D341Med (cell line): ENCODE measurements at places on chromosomes 4 and X.

- no peak for DNase-seq
Measured at GRCh38 chr4:139934057-139934707, 219.8 kb downstream of the MAML3 start.

DNA sequence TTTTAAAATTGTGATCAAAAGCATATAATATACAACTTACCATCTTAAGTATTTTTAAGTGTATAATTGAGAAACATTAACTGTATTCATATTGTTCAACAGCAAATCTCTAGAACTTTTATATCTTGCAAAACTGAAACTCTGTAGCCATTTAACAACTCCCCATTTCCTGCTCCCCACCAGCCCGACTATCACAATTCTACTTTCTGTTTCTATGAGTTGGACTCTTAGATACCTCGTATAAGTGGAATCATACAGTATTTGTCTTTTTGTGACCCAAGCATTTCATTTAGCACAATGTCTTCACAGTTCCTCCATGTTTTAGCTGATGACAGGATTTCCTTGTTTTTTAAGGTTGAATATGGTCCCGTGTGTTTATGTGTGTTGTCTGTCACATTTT, 106.0 kb downstream of the LRBA start:
- DNase-seq: no peak

- DNase-seq: no peak
Measured at GRCh38 chrX:85619962-85620361, 240.5 kb upstream of the POF1B start.

DNA sequence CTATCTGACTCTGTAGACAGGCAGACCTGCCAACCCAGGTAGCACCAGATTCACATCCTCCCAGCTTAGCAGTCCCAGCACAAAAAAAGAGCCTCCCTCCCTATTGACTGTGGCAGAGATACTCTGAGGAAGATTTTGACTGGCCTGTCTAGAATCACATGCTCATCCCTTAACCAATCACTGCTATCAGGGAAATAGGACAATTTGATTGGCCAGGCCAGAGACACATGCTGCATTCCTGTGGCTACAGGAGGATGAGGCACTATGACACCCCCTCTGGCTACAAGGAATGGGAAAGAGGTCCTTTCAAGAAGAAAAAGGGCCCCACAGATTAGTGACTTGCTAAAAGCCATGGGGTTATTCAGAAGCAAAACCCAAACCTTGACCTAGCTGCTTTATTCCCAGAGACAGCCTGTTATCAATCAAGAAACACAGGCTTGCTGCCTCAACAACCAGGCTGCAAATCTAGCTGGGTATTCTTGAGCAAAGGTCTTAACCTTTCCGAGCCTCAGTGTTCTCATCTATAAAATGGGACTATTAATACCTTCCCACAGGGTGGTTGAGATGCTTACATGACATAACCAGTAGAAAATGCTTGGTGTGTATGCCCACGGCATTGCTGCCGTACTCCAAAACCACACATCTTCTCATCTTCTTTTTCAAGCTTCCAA, 147.6 kb downstream of the BCOR start:
- DNase-seq: no peak

DNA sequence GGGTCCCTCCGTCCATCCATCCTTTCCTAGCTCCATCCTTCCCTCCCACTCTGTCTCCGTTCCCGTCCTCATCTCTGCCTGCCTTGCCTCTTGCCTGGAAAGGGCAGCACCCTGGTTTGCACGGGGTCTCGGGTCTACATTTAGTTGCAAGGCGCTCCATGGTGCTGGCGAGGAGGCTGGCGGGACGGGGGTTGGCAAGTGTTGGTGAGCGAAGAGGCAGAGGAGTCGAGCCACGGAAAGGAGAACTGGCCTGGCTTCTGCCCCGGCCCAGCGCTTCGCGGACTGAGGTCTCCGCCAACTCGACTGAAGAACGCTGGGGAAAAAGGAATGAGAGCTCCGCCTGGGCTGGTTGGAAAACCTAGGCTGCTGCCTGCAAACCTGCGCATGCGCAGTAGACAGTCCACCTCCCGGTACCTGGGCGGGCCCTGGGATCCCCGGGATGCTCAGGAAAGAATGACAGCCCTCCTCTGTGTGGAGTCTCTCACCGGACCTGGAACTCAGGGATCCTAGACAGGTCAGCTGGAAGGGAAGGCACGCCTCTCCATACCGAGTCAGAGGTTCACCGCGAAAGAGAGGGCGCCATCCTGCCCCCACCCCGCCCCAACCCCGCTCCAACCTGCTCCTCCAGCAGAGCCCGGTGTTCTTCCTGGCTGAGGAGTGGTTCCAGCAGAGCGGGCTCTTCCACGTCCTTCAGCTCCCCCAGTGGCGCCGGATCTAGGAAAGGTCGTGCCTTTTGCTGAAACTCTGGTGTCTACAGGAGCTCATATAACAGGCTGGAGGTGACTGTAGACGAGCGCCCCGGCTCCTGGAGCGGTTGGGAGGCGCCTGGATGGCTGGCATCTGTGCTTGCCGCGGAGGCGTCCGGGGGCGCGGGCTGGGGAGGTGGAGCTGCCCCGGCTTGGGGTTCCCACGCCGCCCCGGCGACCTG, 6.0 kb downstream of the FRG2 start:
- DNase-seq: peak; percentile 82

DNA sequence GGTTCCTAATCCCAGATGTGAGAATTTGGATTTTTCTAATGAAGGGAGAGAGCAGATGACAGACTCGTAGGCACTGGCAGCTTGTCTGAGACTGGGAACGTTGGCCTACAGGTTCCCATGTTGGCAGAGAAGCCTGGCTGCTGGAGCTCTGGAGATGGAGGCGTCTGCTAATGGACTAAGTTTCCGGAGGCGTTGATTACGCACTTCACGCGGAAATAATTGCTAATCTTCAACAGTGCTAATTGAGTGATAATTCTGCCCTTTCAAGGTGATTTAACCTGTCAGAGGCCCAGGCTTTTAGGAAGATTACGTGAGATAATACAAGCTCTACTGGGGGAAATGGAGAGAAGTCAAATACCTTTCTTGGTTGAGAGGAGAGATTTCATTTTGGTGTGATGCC, 77.4 kb downstream of the PSAPL1 start:
- peak; percentile 68 for DNase-seq

DNA sequence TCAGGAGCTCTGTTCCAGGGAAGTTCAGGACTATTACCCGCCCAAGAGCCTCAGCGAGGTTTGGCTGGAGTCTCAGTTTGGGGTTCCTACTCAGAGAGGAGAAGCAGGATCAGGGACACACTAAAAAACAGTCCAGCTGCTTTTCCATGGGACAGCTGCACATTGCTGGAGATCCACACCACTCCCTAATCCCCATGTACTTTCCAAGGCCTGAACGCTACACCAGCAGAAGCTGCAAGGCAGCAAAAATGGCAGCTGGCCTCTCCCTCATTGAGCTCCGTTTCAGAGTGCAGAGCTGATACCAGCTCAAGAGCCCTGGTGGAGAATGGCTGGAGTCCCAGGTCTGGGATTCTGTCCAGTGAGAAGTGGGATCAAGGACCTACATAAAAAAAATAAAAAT, 551.2 kb upstream of the PABPC5 start:
- DNase-seq: no peak

GRCh38 chrX:129612396-129612795, 42.4 kb downstream of the APLN start:
- DNase-seq: no peak

- no peak for DNase-seq
Measured at GRCh38 chrX:49862093-49862492, 17.2 kb upstream of the USP27X start.

- DNase-seq: no peak
Measured at GRCh38 chr4:163343604-163344146, at the start of gene NPY5R. Gene NPY5R, plus strand, starts transcription at chr4:163343892. Its CDS starts 6,382 bp downstream, at chr4:163350274.
